Activated naive CD8-positive, alpha-beta T cell treated with anti-CD3 and anti-CD28 coated beads, Interleukin-2, amount 50 U/mL, for 16 hours (primary cell): ENCODE measurements at places on chromosomes 2 and 18.

DNA sequence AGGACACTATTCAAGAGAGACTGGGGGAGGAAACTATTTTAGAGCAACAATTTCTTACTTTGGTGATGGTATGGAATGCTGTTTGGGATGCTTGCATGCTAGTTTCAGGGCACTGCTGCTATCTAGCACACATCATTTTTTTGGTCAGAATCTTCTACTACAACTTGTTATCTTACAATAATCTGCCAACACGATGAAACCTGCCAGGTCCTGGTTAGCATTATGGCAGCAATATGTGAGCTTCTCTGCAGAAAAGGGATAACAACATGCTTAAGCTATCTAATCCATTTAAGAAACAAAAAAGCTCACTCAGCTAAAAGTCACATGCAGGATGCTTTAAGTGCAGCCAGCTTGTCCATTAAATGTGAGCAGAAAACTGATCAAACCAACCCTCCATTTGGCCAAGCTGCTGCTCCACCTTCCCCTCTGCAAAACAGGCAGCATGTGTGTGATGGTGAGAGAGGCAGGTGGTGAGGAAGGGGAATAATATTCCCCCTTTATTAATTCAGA lies 30.1 kb downstream of the GAREM2 start:
- no peak for DNase-seq

DNA sequence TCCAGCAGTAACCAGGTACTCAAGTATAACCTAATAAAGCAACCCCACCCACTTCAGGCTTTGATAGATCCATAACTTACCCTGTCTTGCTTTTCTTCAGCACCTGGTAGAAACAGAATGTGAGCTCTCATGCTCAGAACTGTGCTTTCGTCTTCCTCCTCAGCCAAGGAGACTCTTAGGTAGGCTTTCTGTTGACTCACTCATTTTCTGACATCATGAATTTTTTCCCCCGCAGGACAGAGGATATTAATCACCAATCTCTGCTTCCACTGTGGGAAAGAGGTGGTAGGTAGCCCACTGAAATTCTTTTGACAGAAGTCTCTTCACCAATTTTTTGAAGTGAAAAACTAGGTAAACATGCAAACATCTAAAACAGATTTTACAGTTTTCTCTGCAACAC lies 241.2 kb upstream of the KCNJ3 start:
- no peak for DNase-seq

DNA sequence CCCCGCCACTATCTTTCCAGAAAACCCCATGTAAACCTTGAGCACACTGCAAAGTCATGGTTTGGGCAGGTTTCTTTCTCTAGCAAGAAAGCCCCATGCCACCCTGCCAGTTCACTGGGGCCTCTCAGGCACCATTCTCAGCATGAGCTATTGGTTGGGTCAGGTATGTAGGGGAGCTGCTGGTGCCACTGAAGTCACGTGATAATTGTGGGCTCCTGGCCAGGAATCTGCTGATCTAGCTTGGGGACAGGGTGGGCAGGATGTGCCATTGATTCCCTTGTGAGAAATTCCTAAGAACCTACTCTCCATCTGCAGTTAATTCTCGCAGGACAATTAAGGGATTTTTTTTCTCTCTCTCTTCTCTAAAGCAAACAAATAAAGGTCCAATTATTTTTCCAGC lies 26.5 kb upstream of the HNMT start:
- no peak for DNase-seq

- DNase-seq = no peak
These were observed 13.0 kb downstream of the CXCR4 start for GRCh38 chr2:136104977-136105376.

DNA sequence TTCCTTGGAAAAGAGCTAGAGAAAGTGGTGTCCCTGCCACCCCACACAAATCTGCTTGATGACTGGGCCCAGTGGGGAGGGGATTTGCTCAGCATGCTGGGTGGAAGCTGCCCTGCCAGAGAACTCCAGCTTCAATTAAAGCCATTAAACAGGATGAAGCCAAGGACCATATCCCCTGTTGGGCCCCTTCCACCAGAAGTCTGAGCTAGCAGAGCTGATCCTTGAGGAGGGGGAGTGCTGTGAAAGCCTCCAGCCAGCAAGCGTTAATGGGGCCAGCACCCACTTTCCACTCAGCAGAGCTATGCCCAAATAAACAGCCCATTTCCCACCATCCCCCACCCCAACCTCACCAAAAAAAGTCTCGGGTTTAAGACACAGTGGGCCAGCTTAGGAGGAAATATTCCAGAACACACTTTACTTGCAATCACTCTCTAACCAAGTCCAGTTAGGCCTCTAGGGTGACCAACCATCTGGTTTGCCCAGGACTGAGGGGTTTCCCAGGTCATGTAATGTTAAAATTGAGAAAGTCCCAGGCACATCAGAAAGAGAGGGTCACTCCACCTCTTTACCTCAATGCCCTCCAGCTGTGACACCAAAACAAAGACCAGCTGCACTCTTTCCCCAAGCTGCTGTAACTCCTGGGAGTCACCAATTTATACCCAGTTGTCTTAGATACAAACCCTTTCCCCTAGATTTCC lies 132.3 kb downstream of the FOXI3 start:
- no peak for DNase-seq

DNA sequence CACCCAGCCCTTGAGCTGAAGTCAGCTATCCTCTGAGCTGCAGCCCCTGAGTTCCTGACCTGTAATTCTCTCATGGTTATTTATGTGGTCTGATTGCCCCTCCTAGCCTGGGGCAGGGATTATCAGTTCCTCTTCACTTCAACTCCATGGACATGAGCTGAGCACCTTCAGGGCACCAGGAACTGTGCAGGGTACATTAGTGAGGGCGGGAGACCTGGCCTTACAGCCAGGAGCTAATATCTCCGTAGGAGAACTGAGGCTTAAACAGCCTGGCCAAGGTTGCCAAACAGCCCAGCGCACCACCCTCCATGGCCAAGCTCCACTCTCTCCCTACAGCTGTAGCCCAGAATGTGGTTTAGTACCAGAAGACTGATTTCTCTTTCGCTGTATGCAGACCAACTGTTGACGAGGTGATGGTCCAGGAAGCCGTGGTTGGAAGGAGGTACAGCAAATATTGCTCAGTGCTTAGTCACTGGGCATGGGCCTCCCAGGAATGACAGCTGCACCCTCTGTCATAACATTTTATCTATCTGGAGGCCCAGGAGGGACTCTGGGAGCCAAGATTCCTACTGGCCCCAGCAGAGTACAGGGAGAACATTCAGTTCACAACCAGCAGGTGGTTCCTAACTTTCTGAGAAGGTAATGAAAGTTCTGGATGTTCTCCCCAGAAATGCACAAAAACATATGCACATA lies 228.7 kb upstream of the SIX2 start:
- DNase-seq = no peak

DNA sequence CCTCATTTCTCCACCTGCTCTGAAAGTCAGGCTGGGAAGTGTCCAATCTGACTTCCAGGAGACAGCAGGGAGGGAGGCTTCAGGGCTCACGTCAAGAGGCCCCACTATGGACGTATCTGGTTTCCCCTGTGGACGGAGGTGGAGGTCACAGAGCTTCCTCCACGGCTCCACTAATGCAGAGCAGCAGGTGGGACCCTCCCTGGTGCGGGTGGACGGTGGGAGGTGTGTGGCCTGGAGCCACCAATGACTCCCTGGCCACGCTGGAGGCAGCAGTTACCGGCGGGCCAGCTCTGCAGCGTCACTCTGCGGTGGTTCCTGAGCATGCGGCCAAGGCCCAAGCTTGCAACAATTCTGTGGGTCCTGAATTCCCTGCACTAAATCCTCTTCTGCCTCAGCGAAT lies 9.0 kb downstream of the CRACDL start:
- DNase-seq = no peak

DNA sequence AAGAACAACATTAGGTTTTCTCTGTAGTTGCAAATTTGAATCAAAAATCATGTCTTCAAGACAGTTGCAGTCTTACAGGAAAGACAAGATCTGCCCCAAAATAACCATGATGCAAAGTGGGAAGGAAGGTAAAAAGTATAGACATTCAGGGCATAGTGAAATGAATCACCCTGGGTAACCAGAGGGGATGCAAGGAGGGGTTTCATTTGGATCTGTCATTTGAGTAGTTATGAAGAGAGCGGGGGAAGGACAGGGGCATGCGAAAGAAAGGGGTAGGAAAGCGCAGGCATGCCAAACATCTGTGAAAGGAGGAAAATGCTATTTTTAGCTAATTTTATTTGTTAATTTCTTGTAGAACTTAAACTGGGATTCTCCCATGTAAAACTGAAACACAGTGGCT lies 219.1 kb upstream of the BOD1L2 start:
- DNase-seq = no peak

GRCh38 chr2:71612581-71613402 lies 159.4 kb downstream of the DYSF start:
- DNase-seq = no peak

- no peak for DNase-seq
These were observed 99.5 kb downstream of the SLC4A3 start for GRCh38 chr2:219726916-219727315.

- DNase-seq = no peak
These were observed 21.9 kb downstream of the APCDD1 start for GRCh38 chr18:10476338-10476791.

GRCh38 chr2:149037851-149038250 lies 648 bp upstream of the LYPD6B start:
- DNase-seq = no peak

- DNase-seq = no peak
These were observed 23.9 kb downstream of the RBMS1 start for GRCh38 chr2:160469621-160470204.

DNA sequence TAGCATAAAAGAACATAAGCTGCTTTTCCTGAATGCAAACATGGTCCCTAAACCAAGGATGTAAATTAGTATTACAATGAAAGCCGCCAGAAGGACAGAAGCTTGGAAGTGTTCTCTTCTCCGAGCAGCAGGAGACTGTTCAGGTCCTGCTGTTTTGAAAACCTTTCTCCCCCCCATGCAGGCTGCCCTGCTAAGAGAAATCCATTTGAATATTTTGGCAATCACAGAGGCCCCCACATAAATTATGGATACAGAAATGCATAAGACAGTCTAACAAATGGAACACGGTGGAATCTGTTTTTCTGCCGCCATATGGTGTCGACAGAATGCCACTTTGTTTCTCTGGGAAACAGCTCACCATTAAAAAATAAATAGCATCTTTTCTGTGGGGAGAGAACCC lies 600.4 kb upstream of the KLHL29 start:
- DNase-seq = no peak

DNA sequence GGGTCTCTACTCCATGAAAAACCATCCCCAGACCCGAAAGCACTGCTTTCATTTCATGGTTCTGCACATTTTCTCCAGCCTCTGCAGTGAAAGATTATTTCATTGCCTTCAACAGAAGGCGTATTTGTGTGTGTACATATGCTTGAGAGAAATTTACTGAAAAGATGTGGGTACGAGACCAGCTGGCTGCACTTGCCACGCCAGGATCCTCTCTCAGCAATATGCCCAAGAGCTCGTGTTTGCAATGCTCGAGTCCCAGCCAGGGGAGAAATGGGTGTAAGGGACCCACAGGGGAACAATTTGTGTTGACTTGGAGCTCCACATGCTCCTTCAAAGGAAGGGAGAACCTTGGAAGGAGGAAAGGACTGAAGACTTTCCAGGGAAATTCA lies 37.3 kb downstream of the TMEM177 start:
- no peak for DNase-seq

DNA sequence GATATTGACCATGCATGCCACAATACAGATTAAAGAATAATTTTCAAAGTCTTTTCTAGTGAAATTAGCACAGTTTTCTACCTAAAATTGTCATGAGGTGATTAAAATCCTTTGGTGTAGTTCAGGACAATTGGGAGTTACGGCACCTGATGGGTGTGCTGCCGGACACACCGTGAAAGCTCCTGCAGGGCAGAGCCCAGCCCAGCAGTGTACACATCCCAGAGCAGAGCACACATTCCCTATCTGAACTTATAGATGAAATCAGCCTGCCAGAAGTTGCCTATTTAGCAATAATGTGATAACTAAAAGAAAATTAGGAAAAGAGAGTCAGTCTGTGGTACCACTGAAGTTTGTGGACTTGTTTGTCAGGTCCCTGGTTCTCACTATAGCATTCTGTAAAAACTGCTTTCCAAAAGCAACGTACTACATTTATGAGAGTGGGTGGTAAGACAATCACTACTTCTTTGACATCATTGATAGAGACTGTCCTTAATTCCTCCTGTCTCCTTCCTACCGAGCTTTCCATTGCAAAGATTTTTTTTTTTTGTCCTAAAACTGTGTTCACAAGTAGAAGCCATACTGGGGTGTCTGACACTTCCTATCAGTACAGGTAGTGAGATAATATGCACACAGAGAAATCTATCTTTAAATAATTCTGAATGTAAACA lies 3.4 kb downstream of the CYTIP start:
- DNase-seq = no peak

DNA sequence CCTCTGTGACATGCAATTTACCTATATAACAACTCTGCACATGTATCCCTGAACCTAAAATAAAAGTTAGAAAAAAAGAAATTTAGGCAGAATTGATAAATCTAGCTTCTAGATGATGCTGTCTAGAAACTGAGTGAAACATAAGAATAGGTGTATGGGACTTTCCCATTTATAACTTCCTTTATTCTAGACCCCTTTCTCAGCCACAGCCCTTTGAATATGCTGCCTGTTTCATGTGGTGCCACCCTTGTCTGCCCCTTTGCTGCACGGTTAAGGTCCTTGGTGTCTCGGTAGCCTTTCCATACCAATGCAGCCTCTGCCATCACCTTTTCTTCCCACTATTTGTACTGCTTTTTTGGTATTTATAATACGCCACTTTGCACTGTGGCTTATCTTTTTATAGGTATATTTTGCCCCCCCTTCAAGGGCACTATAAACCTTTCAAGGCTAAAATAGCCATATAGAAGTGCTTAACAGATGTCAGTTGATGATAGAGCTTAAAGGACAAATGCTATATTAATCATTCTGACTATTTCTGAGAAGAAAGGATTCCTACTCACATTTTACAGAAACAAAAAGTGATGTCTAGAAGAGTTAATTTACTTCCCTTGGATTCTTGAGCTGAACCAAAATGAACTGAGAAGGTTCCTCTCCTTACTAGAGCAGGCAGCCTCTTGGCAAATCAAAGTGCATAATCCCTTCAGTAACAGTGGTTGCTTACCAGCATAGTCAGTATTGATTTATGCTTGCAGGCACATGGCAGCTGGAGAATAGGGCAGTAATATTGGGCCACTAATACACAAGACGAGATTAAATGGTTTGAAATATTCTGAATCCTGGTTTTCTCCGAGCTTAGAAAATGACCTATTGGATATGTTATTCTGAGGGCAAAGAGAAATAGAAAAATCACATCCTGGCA lies 88.1 kb upstream of the CYP26B1 start:
- no peak for DNase-seq

- DNase-seq = no peak
These were observed 194.6 kb upstream of the SMAD2 start for GRCh38 chr18:48124857-48125626.

GRCh38 chr2:26292646-26293045 lies 47.9 kb downstream of the HADHB start:
- DNase-seq = no peak
